ENCODE measurements at places on chromosomes 12 and 14.

DNA sequence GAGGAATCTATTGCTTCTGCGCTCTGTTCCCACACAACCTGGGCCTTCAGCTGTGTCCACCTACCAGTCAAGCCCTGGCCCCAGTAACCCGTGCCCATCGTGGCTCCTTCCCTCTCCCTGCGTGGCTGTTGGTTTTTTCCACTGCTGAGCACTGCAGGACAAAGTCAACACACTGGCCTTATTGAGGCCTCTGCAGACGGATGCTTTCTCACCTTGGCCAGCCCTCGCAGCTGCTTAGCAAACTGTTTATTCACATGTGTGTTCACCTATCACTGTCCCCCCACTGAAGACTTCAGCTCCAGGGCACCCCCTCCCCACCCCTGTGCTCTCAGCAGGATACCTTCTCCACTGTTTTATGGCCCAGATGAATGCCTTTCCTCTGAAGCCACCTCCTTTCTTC, 12.8 kb upstream of the GPX2 start:
- no peak for DNase-seq

DNA sequence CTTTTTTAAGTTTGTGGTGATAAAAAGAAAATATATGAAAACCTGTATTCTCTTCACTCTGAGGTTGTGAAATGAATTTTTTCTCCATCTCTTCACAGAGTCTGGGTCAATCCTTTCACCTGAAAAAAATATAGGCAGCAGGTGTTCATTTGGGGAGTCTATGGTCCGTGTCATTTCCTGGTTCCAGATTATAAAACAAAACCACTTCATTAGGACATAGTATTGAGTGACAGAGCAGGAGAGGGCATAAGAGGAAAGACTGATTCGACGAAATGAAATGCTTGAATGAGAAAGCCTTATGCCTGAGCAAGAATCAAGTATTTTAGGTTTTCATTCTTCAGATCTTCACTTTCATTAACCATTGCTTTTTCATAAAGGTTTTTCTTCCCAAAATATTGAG, 51.8 kb upstream of the NUAK1 start:
- DNase-seq: no peak

DNA sequence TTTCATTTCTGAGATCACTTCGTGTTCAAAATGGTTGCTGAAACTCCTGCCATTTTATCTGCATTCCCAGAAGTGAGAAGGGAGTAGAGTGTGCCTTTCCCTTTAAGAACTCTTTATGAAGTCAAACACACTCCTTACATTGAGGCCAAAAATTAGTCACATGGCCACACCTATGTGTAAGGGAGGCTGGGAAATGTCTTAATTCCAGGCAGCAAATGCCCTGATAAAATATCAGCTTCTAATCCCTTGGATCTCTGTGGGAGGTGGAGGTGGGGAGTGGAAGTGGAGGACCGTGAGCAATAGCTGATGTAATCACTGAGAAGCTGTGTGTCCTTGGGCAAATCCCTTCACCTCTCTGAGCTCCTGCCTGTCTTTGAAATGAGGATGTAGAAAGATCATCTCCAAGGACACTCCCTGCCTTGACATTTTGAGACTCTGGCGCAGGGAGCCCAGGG, 22.7 kb upstream of the ANKRD9 start:
- peak; percentile 27 for DNase-seq

DNA sequence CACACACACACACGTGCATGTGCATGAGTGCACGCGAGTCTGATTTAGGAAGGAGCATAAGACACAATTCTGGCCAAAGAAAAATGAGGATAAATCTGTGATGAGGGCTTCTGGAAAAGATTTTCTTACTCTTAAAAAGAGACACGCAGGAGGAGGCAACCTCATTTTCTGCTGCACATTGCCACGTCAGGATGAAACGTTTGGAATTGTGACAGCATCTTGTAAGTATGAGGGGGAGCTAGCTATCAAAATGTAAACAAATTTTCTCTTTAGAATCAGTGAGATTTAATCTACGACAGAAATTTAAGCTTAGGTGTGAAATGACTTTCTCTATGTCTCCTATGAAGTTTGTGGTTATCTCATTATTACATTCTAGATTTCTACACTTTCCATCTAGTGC, 31.1 kb upstream of the NUBPL start:
- DNase-seq: no peak

DNA sequence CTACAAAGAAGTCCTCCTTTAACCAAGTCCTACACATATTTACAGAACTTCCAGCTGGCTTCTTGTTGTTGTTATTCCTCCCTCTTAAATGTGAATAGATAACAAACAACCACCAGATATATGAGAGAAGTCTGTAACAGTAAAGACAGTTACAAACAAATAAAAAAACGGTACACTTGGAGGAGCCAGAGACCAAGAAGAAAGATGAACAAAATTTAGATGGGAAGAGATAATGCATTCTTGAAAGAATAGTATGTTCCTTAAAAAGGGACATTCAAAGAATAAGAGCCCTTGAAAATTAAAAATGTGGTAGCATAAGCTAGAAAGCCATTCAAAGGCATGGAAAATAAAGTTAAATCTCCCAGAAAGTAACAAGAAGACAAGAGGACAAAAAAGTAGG, 25.9 kb downstream of the SLCO1A2 start:
- no peak for DNase-seq

GRCh38 chr14:20742132-20742531, 3.6 kb upstream of the EDDM3A start:
- DNase-seq: no peak

DNA sequence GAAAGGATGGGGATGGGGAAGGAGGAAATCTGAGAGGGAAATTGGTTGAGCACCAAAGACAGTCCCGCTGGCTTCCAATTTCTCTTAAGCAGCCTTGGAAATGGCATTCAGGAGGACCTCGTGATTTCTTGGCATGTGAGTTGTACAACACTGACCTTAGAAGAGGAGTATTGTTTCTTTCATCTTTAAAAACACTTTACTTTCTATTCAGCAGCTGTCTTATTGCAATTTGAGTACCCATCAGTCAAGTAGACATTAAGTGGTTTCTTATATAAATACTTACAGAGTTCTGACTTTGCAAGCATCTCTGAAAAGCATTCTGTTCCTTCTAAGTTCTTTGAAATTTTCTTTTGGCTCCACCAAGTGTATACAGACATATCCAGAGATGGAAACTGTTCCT, 83.2 kb downstream of the LMNTD1 start:
- DNase-seq: no peak

DNA sequence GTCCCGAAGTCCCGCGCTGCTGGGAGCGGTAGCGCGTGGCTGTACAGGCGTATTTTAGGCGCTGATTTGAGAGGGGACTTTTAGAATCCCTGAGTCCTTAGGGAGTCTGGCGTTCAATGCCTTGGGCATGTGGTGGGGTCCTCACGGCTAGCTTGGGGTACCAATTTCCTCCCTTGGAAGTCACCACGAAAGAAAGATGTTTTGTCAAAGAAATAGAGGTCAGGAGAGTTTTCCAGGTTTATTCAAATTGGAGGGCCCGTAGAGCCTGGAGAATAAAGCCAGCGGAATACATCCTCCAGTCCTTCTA, 63.9 kb downstream of the KLHL28 start:
- no peak for DNase-seq

Data from inflammatory macrophage treated with lipopolysaccharide for 4 hours (primary cell).